Activated CD8-positive, alpha-beta memory T cell treated with anti-CD3 and anti-CD28 coated beads for 48 hours (primary cell): ENCODE measurements at places on chromosomes 5 and 9.

DNA sequence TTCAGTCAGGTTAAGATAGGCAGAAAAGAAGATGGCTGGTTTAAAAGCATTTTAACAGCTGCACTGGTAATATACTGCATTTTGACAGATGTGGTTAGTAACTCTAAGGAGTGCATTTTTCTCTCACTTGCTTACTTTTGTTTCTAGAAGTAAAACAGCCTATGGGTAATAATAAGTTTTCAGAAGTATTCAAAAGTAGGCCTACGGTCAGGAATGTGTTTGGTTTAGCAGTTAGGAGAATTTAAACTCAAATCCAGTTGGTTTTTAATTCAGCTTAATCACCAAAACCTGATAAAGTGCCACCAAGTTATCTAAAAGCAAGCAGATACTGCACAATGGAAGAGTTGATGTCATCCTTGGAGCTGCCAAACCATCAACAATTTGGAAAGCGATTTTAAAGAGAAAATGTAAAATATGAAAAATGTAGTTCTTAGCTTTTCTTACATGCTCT lies 160.3 kb downstream of the ARSB start:
- no peak for DNase-seq

- no peak for DNase-seq
These were observed 40.1 kb downstream of the GRIA1 start for GRCh38 chr5:153530357-153531143.

- no peak for DNase-seq
These were observed 10.6 kb upstream of the FAM163B start for GRCh38 chr9:133619791-133620190.

GRCh38 chr9:35510383-35510753 lies 20.5 kb downstream of the RUSC2 start:
- DNase-seq: no peak

DNA sequence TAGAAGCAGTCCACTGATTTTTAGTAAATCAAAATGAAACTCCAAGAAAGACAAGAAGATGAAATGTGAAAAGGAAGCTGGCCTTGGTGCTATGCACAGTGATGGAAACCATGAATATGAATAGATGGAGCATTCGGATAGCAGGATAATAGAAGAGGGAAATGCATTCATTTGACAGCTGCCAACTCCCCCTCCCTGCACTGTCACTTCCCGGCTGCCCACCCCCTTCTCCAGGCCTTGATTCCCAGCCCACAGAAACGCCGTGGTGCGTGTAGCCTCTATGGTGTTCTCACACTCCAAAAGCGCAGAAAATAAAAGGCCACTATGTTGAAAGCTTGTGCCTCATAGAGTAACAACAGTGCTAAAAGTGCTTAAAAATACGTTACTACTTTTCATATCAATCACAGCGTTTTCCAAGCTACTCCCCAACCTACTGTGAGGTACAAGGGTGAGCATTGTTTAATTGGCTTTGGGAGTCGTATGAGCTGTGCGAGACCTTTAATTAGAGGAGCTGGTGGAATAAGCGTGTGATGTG lies 26.1 kb upstream of the IFNK start:
- DNase-seq: no peak

DNA sequence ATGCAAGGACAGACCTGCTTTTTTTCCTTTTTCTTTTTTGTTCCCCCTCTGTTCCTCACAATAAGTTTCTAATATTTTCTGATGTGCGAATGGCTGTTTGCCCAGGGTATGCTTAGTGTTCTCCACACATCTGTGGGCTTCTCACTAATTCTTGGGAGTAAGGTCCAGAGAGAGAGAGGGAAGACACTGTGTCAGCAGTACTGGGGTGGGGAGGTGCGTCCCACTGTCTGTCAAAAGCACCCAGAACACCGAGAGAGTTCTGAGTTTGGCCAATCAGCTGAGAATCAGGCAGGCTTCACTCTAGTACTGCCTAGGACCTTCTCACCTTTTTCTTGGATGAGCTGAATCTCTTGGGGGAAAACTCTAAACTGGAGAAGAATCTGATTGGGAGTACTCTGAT lies 61.8 kb downstream of the ELL2 start:
- no peak for DNase-seq

- DNase-seq: no peak
These were observed 131.4 kb upstream of the TSLP start for GRCh38 chr5:110940136-110940535.

DNA sequence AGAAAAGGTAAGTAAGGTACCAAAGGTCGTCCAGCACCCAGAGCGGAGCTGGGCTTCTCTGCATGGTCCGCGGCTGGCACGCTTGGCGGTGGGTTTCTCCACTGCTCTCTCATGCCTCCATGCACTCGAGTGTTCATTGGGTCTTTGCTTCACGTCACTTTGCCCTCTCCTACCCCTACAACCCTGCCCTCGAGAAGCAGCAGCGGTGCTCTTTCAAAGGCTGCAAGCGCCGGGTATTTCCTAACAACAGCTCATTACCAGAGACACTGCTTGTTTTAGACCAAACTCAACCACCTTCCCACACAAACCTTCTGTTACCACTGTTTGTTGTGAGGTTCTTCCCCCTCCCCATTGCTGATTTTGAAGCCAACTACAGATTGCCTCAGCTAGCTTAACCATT lies 21.5 kb upstream of the ZBTB34 start:
- DNase-seq: no peak

DNA sequence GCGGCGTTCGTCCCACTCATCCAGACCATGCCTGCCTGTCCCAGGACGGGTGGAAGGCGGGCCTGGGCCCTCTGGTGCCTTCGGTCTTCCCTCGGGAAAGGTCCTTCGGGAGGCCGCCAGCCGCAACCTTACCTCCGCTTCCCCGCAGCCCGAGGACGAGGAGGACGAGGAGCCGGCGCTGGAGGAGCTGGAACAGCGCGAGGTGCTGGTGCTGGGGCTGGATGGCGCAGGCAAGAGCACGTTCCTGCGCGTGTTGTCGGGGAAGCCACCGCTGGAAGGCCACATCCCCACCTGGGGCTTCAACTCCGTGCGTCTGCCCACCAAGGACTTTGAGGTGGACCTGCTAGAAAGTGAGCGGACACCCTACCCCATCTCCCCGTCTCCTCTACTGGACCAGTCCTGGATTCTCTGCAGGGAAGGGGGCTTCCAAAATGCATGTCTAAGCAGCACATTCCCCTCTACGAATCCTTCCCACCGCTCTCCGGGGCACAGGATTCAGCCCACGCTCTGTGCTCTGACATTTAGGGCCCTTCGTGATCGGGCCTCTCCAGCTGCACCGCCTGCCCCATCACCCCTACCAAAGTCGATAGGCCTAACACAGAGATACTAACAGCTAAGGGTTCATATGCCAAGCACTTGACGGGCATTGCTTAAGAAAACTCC lies 1.1 kb downstream of the ARL10 start:
- no peak for DNase-seq

- DNase-seq: no peak
These were observed 39.7 kb upstream of the TNFAIP8 start for GRCh38 chr5:119316086-119316485.
